ENCODE measurements at places on chromosomes 4 and X.

GRCh38 chr4:68810919-68811318 lies 4.9 kb upstream of the UGT2B10 start:
- no peak for DNase-seq

DNA sequence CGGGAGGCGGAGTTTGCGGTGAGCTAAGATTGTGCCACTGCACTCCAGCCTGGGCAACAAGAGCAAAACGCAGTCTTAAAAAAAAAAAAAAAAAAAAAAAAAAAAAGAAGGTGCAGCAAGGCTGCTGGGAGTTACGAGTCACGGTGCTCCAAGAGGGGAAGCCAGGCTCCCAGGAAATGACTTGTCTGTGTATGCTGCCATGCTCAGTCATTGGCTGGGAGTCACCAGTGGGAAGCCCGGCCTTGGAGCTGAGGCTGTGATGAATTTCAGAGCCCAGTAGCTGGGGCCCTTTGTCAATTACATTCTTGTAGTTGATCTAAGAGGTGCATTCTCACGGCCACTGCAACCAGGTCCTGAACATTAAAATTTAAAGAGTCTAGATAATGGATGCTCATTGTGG lies 1105.1 kb upstream of the TENM3 start:
- no peak for DNase-seq

DNA sequence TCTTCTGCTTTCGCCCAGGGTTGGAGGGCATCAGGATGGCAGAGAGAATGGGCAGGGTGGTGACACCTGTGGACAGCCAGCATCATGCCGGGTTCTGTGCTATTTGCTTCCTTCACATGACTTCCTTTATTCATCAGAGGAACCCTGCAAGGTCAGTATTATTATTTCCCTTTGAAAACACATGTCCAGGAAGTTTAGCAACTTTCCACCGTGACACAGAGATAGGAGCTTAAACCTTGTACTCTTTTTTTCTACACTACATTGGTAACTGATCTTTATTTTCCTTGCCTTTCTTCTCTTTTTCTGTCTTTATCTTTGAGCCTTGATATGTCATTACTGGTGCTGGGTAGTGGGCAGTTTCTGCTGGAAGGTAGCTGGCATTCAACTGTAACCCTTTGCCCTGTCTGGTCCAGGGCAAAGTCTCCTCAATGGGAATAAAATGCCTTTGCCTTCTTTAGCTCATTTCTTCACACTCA lies 5.0 kb upstream of the MGST2 start:
- peak; percentile 83 for DNase-seq

DNA sequence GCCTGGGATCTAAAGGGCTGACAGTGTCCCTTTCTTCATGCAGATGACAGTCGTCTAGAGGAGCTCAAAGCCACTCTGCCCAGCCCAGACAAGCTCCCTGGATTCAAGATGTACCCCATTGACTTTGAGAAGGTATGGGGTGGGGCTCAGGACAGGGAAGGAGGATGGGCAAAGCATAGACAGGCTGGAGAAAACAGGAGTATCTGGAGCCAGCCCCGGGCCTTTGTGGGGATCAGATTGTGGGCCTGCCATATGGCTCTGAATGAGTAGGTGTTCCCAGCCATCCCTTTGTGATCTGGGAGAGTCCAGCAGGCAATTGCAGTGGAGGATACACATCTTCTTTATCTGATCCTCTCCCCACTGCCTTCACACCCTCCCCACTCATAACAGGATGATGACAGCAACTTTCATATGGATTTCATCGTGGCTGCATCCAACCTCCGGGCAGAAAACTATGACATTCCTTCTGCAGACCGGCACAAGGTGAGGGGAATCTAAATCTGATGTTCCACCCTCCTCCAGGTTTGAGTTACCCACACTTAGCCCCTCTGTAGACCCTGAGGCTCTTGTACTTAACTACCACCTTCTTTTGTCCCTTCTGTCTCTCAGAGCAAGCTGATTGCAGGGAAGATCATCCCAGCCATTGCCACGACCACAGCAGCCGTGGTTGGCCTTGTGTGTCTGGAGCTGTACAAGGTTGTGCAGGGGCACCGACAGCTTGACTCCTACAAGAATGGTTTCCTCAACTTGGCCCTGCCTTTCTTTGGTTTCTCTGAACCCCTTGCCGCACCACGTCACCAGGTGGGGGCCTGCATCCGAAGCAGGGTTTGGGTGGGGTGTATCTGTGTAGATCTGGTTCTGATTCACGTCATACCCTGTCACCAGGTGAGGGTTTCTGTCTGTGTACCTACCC lies 5.8 kb upstream of the CDK16 start:
- no peak for DNase-seq

DNA sequence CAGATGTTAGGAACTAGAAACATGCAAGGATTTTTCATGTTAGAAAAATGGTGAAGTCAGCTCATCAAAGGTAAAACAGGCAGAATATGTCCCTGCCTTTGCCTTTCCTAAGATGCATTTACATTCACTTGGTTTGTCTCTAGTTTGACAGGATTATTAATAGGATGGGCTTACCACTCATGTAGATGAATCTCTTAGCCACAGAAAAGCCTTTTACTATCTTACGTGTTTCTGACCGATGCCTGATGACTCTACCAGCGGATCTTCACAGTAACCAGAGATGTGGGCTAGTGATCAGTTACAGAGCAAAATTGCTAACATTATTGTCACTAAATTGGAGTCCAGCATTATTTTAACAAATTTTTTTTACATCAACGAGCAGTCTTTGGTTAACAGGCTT lies 187.6 kb downstream of the MAML3 start:
- DNase-seq, result no peak

DNA sequence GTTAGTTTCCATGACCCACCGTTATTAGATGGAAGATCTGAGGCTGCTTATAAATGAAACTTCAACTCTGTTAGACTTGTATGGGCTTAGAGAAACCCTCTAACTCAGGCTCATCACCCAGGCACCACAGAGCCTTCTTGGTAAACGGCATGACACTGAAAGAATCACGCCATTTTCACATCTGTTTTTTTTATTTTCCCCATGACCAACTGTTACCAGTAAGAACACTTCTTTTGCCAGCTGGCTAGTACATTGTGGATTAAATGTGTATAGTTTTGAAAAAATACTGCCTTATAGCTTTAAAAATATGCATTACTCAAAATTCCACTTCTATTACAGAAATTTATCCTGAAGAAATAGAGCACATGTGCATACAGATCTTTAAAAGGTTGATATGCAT lies 48.0 kb upstream of the APELA start:
- DNase-seq, result no peak

DNA sequence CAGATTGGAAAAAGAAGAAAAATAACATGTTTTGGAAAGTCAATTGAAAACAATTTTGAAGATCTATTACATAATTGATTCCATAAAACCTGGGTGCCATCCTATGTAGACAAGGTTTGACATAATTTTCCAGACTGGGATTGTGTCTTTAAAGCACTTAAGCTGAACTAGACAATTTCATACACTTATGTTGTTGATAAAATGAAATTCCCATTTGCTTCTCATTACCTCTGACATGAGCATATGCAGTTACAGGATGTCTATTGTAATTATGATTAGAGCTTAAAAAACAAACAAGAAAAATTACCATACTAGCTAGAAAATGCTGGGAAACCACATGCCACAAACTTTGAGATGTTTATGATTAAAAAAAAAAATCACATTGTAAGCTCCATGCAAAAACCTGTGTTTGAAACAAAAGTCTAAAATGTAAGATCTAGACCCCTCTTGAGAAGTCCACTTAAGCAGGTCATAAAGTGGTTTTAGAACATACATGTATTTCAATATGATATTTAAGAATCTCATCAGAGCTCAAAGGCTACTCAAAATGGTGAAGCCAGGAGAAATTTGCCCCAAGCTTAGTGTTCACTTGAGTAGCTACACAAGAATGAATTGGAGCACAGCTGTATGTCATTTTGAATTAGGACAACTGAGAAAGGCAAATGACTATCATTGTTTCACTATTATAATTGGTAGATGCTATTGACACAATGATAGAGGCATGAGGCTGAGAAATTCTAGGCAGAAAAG lies 181.1 kb upstream of the PABPC4L start:
- no peak for DNase-seq

- no peak for DNase-seq
Observed at GRCh38 chr4:121953860-121954259, 2.0 kb upstream of the TRPC3 start.

All from endothelial cell of umbilical vein (primary cell).